ENCODE measurements at places on chromosomes 11 and 22.

GRCh38 chr22:22871536-22872278, 15.9 kb upstream of the IGLL5 start:
- no peak for DNase-seq

DNA sequence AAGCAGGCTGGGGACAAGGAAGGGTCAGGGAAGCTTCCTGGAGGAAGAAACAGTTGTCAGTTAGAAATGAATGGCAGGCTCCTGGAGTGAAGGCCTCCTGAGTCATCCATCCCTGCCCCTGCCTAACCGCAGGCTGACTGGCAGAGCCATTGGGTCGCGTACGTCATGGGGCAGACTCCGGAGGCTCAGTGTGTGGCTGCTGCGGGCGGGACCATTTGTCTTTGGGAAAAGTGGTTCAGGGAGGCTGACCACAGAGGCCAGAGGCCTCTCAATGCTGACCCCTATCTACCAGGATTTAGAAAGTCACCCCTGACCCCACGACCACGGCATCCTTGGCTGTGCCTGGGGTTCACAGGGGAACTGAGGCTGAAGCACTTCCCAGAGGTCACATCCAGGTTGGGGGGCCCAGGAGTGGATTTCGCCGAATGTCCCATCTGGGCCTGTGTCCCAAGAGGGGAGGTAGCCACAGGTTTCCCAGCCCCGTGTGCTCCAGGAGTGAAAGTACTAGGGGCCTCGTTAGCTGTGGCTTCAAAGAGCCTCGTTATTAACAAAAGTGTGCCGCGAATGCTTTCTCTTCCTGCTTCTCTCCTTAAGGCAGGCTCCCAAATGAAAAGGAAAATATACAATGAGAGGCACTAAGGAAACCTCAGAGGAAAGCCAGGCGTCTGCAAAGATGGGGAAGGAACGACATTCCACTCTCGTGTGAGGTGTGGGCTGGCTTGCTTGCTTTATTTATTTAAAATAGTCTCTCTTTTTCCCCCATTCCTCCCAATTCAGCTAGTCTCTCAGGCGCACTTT, 58.9 kb downstream of the FLRT1 start:
- no peak for DNase-seq

- DNase-seq: no peak
These were observed 33.5 kb upstream of the BAIAP2L2 start for GRCh38 chr22:38144025-38144405.

- DNase-seq: no peak
These were observed 43.5 kb downstream of the DBX1 start for GRCh38 chr11:20116825-20117224.

GRCh38 chr11:9568854-9569587, 4.4 kb upstream of the WEE1 start:
- no peak for DNase-seq

DNA sequence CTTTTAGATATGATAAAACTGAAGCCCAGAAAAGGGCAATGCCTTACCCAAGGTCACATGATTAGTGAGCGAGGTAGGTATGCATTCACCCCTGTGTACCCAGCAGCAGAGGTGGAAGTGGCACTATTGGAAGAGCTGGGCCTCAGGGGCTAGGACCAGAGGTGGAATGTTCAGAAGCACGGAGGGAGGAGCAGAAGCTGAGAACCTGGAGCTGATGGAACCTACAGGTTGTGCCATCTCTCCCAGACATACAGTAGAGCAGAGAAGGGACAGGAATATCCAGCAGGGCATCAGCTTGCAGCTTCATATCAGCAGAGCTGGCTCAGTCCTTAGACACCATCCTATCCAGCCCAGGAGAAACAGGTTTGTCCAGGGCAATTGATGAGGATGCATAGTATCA, 14.6 kb upstream of the FCHSD2 start:
- DNase-seq: no peak

DNA sequence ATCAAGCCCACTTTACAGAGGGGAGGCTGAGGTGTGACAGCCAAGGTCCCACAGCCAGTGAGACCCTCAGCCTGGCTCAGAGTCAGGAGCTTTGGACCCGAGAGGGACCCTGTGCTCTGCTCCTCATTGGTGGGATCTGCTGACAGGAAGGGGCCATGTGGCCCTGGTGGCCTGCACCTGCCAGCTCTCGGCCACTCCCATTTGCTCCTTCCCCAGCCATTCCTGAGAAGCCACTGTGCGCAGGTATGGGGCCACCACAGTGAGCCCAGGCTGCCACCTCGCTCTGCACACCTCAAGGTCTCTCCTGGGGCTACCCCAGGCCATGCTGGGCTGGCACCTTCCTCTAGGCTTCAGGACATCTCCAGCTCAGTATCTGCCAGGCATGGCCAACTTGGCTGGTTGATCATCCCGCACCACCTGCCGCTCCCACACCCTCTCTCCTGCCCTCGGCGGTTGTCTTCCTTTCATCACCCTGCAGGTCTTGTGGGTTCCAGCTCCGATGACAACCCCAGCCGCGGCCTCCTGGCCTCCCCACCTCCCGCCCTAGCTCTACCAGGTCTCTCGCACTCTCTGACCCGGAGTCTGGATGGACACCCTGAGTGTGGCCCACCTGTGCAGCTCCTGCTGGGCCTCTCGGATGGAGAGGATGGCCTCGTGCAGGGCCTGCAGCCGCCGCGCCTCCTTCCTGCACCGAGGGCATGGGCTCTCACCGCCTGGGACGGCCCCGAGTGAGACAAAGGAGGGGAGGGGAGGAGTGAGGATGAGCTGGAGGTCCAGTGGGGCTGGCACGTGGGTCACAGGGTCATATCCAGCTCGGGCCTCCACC, 32.2 kb upstream of the CARS1 start:
- no peak for DNase-seq

DNA sequence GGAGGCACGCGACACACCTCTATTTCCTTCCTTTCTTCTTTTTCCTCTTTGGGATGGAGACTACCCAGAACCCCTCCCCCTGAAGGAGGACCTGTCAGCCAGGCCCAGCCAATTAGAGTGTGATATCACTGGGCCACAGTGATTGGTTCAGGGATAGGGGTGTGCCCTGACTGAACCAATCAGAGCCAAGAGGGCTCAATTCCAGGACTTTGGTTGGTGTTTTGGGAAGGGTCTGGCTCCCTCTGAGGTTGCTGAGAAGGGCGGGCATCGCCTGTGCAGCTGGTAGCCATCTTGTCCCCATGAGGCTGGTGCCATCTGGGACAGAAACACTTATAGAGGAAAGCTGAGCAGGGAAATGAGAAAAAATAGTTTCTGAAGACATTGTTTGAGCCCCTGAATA, 71.4 kb downstream of the CHST1 start:
- DNase-seq: no peak

DNA sequence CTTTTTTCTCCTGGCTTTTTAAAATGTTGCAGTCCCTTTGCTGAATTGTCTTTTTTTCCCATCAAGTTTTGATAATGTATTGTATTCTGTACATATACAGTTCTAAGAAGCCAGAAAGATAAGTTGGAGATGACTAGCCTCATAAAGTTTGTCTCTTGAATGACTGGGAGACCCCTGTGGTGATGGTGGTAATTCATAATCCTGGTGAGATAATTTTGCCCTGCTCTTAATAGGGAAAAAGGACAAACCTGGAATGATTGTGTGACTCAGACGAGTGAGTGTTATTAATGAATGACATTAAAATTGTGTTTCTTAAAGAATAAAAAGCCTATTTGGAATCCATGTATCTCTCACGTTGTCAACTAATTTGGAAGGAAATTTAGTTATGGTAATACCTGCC, 1.2 kb downstream of the HIKESHI start:
- no peak for DNase-seq

- DNase-seq: no peak
These were observed 7.0 kb downstream of the ROBO3 start for GRCh38 chr11:124872280-124872679.

GRCh38 chr22:41501209-41501608, 32.3 kb downstream of the ACO2 start:
- DNase-seq: no peak

- no peak for DNase-seq
These were observed 2.8 kb downstream of the CTSW start for GRCh38 chr11:65882120-65883057.

- no peak for DNase-seq
These were observed 48.1 kb upstream of the FGF3 start for GRCh38 chr11:69867076-69868005.

Data from cortex of kidney (tissue), 1 donor.